ENCODE measurements at places on chromosomes 4 and X. TPM values are rescaled to one million over a fixed set of nuclear protein-coding genes. Genes with fewer than 3 reads are reported as not detected.

TMEM129 gene
- total RNA-seq, result 21.3 TPM

CT83 gene
- total RNA-seq, result not detected

HOPX gene
- total RNA-seq, result 19.6 TPM

RNF175 gene
- not detected for total RNA-seq

ADGRA3 gene
- total RNA-seq, result 39.9 TPM

CTAG2 gene
- not detected for total RNA-seq

Measured in thoracic aorta endothelial cell (primary cell).